ENCODE measurements at places on chromosomes 1 and 21.

- no peak for DNase-seq
Measured at GRCh38 chr1:177181631-177182291, 11.0 kb downstream of the BRINP2 start.

DNA sequence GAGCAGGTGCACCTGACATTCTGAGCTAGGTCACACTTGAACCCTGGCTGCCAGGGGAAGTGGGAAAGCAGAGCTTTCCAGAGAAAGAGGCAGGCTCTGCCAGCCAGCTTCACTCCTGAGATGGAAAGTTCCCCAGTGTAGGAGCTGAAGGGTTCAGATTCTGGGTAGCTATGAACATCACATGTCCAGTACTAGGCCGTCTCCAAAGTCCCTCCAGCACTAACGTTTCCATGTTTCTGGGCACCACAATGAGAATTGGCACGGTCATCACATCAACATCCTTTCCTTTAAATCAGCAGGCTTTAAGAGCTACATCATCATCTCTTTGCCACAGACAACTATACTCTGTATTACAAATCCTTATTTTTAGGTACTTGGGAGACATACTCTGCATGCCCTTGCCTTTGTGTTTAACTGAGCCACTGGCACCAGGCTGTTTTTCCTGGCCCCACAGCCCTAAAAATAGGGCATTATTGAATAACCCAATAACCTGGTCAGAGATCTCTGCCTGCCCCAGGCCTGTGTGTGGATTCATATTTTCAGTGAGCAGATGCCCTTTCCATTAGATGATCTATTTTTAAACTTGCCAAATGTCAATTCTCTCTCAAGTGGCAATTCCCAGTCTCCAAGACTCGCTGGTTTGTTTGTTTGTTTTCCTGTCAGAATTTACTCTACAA, 35.4 kb upstream of the USP24 start:
- no peak for DNase-seq

DNA sequence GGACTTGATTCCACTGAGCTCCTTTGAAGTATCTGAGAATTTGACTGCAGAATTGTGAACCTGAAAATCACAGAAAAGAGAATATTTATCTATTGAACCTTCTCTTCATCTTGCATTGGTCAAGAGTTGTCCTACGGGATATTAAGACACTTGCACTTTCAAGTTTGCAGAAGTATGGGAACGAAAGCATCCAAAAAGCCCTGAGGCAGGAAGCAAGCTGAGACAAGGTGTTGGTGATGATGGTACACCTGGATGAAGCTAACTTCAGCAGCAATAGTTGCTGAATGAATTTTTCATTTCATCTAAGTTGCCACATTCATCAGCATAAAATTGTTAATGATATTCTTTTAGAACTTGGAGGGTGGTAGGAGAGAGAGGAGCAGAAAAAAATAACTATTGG, 686.6 kb upstream of the ADAMTS5 start:
- no peak for DNase-seq

- DNase-seq = no peak
Measured at GRCh38 chr1:26021647-26022403, at the start of gene EXTL1. Gene EXTL1 (plus strand): TSS chr1:26021775. CDS start chr1:26022647, 872 bp downstream.

GRCh38 chr21:14321042-14321441, 61.9 kb downstream of the HSPA13 start:
- no peak for DNase-seq

DNA sequence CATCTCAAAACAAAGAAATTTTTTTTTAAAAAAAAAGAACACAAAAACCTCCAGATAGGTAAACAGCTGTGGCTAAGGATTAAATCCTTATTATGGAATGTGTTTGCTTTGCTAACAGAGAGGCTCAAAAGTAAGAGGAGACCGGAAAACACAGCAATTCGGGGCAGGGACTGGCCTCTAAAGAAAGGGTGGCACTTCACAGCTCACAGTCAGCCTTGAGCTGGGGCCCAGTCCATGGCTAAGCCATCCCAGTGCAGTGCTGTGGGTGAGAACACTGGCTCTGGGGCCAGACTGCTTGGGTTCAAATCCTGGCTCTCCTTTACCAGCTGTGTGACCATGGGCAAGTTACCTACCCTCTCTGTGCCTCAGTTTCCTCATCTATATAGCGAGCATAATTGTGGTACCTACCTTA, 28.2 kb downstream of the KIF17 start:
- DNase-seq = no peak

DNA sequence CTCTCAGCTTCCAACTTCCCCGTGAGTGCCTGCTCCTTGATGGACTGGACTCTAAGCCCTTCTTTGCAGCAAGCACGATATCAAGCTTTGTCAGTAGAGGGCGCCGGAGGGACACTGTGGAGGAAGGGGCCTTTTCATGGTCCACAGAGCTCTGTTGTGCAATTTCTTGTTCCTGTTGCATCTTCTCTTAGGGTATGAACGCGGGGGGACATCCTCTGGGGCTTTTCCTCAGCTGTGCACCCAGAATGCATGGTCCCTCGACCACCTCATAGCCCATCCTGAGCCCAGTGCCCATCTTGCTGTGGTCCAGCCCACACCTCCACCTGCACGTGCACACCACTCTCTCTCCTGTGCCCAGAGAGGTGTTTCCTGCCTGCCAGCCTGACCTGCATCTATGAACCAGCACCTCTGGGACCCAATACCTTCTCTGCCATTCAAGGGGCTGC, 556.8 kb downstream of the PTPRU start:
- DNase-seq = peak; percentile 60

All from SK-N-MC (cell line).